ENCODE measurements at places on chromosomes 5 and 9.

- H3K27ac ChIP-seq = no peak overlapping the region
- DNase-seq = no peak
- H3K36me3 ChIP-seq = no peaks in the 10 kb centered on the region
These were observed 127.7 kb upstream of the PIK3R1 start for GRCh38 chr5:68087866-68088265.

GRCh38 chr9:132040246-132040645, 39.4 kb downstream of the MED27 start:
- H3K27me3 ChIP-seq = no peaks in the 10 kb centered on the region
- no peak for DNase-seq
- no peak overlapping the region for H3K4me3 ChIP-seq
- H3K4me1 ChIP-seq = peaks cover 61% of the 10 kb centered on the region
- H3K36me3 ChIP-seq = no peaks in the 10 kb centered on the region
- no peak overlapping the region for H3K27ac ChIP-seq

GRCh38 chr5:61689153-61689846, 357.2 kb downstream of the ZSWIM6 start:
- no peaks in the 10 kb centered on the region for H3K4me1 ChIP-seq
- no peaks in the 10 kb centered on the region for H3K27me3 ChIP-seq
- H3K36me3 ChIP-seq = no peaks in the 10 kb centered on the region

- no peaks in the 10 kb centered on the region for H3K4me1 ChIP-seq
- H3K36me3 ChIP-seq = no peaks in the 10 kb centered on the region
- H3K27me3 ChIP-seq = peaks cover 10% of the 10 kb centered on the region
- H3K27ac ChIP-seq = no peak overlapping the region
These were observed 151.5 kb upstream of the PITX1 start for GRCh38 chr5:135185481-135186065.

GRCh38 chr9:137191691-137192447, 3.4 kb downstream of the SSNA1 start:
- H3K27ac ChIP-seq = no peak overlapping the region
- H3K36me3 ChIP-seq = no peaks in the 10 kb centered on the region
- DNase-seq = no peak
- H3K4me3 ChIP-seq = no peak overlapping the region

- no peaks in the 10 kb centered on the region for H3K4me1 ChIP-seq
- H3K27me3 ChIP-seq = no peaks in the 10 kb centered on the region
- H3K27ac ChIP-seq = no peak overlapping the region
- no peak for DNase-seq
- H3K4me3 ChIP-seq = no peak overlapping the region
These were observed 1275.0 kb upstream of the CDH9 start for GRCh38 chr5:28313321-28313951.

- no peaks in the 10 kb centered on the region for H3K4me1 ChIP-seq
- no peak for DNase-seq
- peaks cover 2% of the 10 kb centered on the region for H3K27me3 ChIP-seq
- H3K4me3 ChIP-seq = no peak overlapping the region
- no peaks in the 10 kb centered on the region for H3K36me3 ChIP-seq
These were observed 155.9 kb upstream of the COL5A1 start for GRCh38 chr9:134485653-134486052.

- H3K27me3 ChIP-seq = peaks cover 7% of the 10 kb centered on the region
- DNase-seq = no peak
- no peak overlapping the region for H3K4me3 ChIP-seq
- H3K36me3 ChIP-seq = no peaks in the 10 kb centered on the region
These were observed 11.0 kb downstream of the ASTN2 start for GRCh38 chr9:117403848-117404247.

GRCh38 chr5:131630963-131631350, 4.1 kb downstream of the RAPGEF6 start:
- peaks cover 15% of the 10 kb centered on the region for H3K27me3 ChIP-seq
- peaks cover 39% of the 10 kb centered on the region for H3K4me1 ChIP-seq
- no peak for DNase-seq
- H3K36me3 ChIP-seq = peaks cover 3% of the 10 kb centered on the region

DNA sequence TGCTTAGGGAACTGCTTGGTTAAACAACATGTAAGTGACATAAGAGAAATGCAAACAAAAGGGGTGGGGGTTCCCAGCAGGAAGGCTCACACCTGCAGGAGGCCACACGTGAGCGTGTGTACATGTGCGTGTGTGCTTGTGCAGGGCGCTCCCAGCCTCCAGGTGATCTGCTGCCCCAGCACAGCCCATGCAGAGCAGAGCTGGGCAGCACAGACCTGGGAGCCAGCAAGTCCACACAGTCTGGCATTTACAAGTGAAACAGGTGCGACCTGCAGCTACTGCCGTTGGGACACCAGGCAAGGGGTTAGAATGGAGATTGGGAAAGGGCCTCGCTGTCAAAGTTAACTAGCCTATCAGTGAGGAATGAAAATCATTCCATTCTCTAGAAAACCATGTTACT, 41.8 kb downstream of the GRAMD2B start:
- H3K4me3 ChIP-seq = no peak overlapping the region
- H3K27ac ChIP-seq = no peak overlapping the region

DNA sequence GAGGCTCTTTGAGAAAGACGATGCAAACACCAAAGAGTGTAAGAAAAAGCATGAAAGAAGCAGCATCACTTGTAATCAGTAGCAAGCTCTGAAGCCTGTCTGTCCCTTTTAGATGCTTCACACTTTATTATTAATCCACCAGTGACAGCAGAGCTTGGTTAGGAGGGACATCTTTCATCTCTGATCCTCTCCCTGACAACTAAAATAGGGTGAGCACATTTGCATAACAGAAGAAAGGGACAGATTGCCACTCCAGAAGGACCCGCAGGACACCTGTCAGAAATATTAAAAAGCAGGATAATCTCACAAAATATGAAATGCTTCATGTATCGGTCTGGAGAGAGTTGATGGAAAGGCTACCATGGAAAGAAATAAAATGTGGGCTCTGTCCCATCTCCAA, 71.4 kb upstream of the MAP1B start:
- H3K4me3 ChIP-seq = no peak overlapping the region
- H3K36me3 ChIP-seq = no peaks in the 10 kb centered on the region
- H3K27ac ChIP-seq = no peak overlapping the region
- DNase-seq = no peak

GRCh38 chr9:19620326-19620725, 168.5 kb downstream of the SLC24A2 start:
- no peak overlapping the region for H3K27ac ChIP-seq
- H3K4me1 ChIP-seq = no peaks in the 10 kb centered on the region
- H3K4me3 ChIP-seq = no peak overlapping the region

DNA sequence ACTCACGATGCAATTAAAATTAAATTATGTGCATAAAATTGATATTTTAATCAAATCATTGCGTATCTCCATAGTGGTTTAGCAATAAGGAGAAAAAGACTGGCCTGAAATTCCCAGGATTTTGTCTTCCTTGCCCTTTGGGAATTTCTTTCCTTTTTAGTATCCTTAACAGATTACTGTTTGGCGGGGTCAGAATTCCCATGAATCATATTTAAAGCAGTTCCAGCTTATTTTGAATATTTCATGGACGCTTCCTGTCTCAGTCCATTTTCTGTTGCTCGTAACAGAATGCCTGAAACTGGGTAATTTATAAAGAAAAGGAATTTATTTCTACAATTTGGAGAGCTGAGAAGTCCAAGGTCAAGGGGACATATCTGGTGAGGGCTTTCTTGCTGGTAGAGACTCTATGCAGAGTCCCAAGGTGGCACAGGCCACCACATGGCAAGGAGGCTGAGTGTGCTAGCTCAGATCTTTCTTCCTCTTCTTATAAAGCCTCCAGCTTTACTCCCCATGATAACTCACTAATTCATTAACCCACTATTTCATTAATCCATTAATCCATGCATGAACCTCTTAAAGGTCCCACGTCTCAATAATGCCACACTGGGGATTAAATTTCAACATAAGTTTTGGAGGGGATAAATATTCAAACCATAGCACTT, 37.8 kb downstream of the CDH6 start:
- H3K27me3 ChIP-seq = no peaks in the 10 kb centered on the region
- no peak overlapping the region for H3K4me3 ChIP-seq
- H3K36me3 ChIP-seq = peaks cover 4% of the 10 kb centered on the region
- no peak overlapping the region for H3K27ac ChIP-seq
- no peaks in the 10 kb centered on the region for H3K4me1 ChIP-seq

- peak overlapping the region; percentile 71 for H3K27ac ChIP-seq
- H3K4me1 ChIP-seq = no peaks in the 10 kb centered on the region
- H3K36me3 ChIP-seq = peaks cover 4% of the 10 kb centered on the region
- H3K27me3 ChIP-seq = peaks cover 2% of the 10 kb centered on the region
- no peak overlapping the region for H3K4me3 ChIP-seq
- DNase-seq = no peak
These were observed 147.3 kb downstream of the OSTF1 start for GRCh38 chr9:75235632-75236031.

GRCh38 chr9:79975621-79976256, 404.0 kb downstream of the TLE4 start:
- H3K36me3 ChIP-seq = no peaks in the 10 kb centered on the region
- H3K27me3 ChIP-seq = no peaks in the 10 kb centered on the region
- H3K4me1 ChIP-seq = no peaks in the 10 kb centered on the region
- H3K4me3 ChIP-seq = no peak overlapping the region
- H3K27ac ChIP-seq = no peak overlapping the region
- DNase-seq = no peak

- DNase-seq = no peak
- H3K4me3 ChIP-seq = no peak overlapping the region
- H3K4me1 ChIP-seq = peaks cover 13% of the 10 kb centered on the region
- H3K27me3 ChIP-seq = peaks cover 6% of the 10 kb centered on the region
- peaks cover 8% of the 10 kb centered on the region for H3K36me3 ChIP-seq
- no peak overlapping the region for H3K27ac ChIP-seq
These were observed 5.2 kb downstream of the EGR1 start for GRCh38 chr5:138470322-138471051.

GRCh38 chr5:71743155-71743554, 24.1 kb downstream of the CARTPT start:
- DNase-seq = no peak
- no peak overlapping the region for H3K4me3 ChIP-seq

DNA sequence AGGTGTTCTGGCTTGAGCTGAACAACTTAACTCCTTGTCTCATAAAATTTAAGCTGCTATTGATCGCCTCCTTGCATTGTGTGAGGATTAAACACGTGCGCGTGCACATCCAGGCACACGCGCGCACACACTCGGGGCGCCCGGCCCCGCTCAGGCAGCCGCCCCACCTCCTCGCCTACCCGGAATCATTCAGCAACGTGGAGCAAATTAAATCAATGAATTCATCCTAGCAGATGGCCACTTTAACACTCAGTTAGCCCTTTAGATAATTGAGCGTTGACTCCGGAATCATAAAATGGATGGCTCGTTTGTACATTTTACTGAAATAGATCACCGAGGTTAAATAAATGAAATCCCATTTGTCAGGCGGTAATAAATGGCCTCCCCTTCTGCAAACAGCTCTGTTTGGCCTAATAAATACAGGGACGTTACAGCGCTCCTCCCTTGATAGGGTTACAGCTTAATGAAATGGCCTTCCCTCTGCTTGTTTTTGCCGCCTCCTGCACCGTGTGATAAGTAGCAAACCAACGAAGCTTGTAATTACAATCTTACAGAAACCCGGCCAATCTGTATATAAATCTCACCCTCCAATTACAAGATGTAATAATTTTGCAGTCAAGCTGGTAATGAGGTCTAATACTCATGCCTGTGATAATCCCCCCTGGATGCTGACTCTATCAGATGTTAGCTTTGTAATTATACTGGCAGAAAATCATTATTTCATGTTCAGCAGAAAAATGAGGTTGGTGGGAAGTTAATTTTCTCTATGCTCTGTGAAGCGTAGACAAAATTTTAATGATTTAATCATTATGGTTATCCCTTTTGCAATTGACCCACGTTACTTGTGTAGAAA, 229.7 kb upstream of the IRX4 start:
- no peaks in the 10 kb centered on the region for H3K36me3 ChIP-seq
- H3K27ac ChIP-seq = no peak overlapping the region
- H3K4me1 ChIP-seq = no peaks in the 10 kb centered on the region
- DNase-seq = no peak
- no peaks in the 10 kb centered on the region for H3K27me3 ChIP-seq
- no peak overlapping the region for H3K4me3 ChIP-seq

GRCh38 chr5:171701100-171701541, 84.5 kb upstream of the SMIM23 start:
- H3K4me1 ChIP-seq = no peaks in the 10 kb centered on the region
- H3K4me3 ChIP-seq = no peak overlapping the region
- no peaks in the 10 kb centered on the region for H3K36me3 ChIP-seq
- no peak overlapping the region for H3K27ac ChIP-seq
- no peaks in the 10 kb centered on the region for H3K27me3 ChIP-seq
- no peak for DNase-seq

DNA sequence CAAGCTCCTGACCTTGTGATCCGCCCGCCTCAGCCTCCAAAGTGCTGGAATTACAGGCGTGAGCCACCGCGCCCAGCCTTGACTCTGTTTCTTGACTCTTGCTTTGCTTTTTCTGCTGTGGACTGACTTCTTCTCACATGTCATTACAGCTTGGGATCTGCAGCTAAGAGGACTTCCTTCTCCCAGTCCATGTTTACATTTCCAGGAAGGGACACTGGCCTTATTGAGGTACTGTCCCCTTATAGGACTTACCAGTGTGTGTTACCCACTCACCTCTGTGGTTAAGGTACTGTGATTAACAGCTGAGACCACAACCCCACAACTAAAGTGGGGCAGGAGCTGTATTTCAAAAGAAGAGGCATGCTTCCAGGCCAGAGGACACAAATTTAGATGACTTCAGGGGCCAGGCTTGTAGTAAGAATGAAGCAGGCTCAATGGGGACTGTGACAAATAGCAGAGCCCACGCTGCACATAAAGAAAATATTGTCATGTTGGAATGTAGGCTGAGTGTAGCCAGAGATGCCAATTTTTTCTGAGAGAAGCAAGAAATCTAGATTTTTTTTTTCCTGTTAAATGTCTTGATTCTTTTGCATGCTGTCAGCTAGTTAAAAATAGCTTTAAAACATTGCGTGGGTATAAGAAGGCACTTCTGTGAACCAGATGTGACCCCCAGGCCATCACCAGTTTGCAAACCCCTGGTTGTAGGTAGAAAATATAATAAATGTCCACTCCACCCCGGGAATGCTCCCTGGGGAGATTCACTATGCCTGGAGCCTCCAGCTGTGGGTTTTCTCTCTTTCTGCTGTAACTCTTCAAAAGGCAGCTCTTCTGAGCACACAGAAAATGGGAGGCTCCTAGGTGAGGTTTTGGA, 75.0 kb downstream of the PTPDC1 start:
- no peaks in the 10 kb centered on the region for H3K4me1 ChIP-seq
- no peak for DNase-seq
- peaks cover 8% of the 10 kb centered on the region for H3K27me3 ChIP-seq
- H3K27ac ChIP-seq = no peak overlapping the region

DNA sequence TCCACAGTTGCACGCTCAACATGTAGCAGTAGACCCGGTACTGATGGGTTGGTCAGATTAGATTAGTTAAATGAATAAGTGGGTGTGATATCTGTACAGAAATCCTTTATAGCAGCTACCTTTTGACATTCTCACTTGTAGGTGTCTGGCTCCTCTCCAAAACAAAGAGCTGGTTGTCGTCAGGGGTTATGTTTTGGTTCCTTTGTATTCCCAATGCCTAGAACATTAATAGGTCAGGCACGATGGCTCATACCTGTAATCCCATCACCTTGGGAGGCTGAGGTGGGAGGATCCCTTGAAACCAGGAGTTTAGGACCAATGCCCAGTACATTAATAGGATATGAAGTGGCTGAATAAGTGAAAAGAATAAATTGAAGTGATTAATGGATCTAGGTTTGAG, 182.1 kb downstream of the SNCAIP start:
- H3K4me3 ChIP-seq = no peak overlapping the region
- H3K27ac ChIP-seq = no peak overlapping the region
- no peaks in the 10 kb centered on the region for H3K4me1 ChIP-seq
- H3K36me3 ChIP-seq = no peaks in the 10 kb centered on the region
- DNase-seq = no peak
- H3K27me3 ChIP-seq = peaks cover 2% of the 10 kb centered on the region

- DNase-seq = no peak
- H3K36me3 ChIP-seq = no peaks in the 10 kb centered on the region
- H3K4me1 ChIP-seq = peaks cover 2% of the 10 kb centered on the region
- H3K27ac ChIP-seq = no peak overlapping the region
- H3K4me3 ChIP-seq = peak overlapping the region; percentile 69
- peaks cover 5% of the 10 kb centered on the region for H3K27me3 ChIP-seq
These were observed 194.1 kb downstream of the GNA14 start for GRCh38 chr9:77453825-77454647.
